ENCODE measurements at places on chromosomes 1 and 21.

DNA sequence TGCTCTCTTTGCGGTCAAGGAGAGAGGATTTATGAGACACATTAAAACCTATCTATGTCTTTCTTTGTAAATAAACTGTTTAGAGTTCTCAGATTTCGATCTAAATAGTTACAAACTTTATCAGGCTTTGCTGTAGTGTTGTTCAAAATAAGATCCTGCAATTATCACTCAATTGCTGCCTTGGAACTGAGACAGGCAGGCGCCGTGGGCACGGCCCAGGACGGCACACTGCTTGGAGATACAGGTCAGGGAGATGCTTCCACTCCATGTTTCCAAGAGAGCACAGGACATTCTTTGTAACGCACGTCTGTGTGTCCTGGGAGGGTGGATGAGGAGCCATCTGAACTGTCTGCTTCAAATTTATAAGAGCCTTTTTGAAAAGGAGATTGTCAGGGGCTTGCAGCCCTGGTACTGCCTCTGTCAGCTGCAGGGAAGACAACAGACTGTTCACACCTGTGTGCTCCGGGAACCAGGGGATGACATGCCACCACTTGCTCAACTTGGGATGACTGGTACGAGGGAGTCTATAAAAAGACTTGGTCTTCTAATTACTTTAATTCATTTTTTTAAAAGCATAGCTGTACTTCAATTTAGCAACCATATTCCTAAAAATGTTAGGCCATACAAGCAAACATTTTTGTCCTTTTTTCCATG lies 472.9 kb upstream of the RUNX1 start:
- DNase-seq = no peak

DNA sequence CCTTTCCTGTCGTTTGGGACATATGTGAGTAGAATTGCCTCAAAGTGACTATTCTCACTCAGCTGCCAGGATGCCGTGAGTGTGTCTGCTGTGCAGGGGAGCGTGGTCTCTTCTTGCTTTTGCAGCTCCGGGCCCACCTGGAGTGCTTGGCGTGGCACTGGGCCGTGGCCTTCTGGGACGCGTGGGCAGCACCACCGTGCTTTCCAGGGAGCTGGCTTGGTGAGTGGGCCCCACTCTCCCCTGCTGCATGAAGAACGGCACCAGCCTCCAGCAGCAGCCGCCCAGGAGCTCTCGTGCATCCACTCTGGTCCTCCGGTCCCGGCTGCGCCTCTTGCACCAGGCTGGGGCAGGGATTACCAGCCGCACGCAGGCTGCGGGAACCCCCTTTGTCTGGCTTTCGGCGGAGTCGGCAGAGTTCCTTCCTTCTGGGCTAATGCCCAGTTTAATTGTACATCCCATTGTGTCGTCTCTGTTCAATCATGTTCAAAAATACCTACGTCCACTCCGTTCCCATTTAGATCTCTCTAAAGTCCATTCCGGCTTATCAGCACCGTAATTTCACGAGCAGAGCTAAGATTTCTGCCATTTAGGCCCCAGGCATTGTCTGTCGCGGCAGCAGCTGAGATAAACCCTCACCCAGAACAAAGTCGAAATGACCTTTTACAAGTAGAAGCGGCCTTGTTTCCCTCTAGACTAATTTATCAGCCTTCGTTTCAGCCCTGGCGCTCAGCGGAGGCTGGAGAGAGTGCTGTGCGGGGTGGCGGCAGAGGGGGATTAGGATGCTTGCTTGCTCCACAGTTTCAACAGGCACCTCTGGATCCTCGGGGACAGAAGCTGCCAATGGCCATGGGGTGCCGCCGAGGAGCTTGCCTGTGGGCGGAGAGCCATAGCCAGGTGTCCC lies 129.6 kb downstream of the PRDM16 start:
- no peak for DNase-seq

GRCh38 chr1:235741294-235741693 lies 91.7 kb upstream of the GNG4 start:
- DNase-seq = no peak

DNA sequence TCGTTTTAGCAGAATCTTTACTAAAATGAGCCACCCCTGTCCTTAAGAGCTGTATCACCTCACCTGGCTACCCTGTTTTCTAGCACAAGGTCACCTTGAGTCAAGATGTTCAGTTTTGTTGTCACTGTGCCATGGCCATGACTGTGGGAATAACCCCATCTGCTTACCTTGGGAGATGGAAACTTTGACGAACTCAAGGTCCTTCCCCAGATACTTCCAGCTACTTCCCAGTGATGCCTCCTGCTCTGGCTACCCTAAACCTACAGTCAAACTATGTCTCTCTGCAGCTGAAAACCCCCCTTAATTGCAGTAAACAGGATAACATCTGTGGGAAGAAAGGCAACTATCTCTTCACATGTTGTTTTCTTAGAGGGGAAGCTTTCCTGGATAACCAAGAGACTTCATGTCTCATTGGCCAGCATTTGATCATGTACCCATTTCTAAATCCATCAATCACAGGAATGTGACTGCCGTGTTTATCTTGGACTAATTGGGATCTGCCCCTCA lies 89.5 kb upstream of the C1orf21 start:
- DNase-seq = no peak

DNA sequence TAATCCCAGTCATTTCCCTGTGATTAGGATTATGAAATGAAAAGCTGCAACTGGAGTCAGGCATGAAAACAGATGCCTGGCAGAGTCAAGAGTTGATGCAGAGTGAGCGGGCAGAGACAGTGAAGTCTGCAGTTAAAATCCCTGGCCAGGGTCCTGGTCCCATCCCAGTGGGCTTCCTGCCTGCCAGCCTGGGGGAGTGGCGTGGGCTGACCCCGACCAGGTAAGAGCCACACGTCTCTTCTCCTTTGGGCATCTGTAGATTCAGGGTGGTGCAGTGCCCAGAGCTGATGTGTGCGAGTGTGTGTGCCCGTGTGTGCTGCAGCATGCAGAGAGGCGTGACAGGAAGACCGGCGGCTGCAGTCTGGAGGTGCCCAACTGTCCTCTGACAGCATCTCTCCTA lies 6.2 kb upstream of the KIAA1614 start:
- DNase-seq = no peak

- DNase-seq = no peak
Measured at GRCh38 chr1:113980110-113980509, 836 bp downstream of the OLFML3 start.

DNA sequence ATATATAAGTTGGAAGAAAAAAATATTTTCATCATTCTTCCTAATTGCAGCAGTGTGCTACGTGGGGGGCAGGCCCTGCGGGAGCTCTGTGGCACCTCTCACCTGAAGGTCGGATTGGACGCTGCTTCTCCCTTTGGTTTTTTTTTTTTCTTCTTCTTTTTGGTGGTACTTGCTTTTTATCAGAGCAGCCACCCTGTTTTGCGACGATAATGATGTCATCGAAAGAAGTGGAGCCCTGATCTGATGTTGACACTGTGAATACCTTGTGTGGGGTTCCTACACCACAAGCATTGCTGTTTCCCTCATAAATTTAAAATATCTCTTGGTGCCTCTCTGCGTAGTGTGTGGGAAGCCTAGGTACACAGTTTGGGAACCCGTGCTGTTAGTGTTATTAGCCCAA lies 5.5 kb downstream of the TRAPPC10 start:
- DNase-seq = no peak

GRCh38 chr1:57479471-57479870 lies 55.6 kb upstream of the DAB1 start:
- DNase-seq = no peak

DNA sequence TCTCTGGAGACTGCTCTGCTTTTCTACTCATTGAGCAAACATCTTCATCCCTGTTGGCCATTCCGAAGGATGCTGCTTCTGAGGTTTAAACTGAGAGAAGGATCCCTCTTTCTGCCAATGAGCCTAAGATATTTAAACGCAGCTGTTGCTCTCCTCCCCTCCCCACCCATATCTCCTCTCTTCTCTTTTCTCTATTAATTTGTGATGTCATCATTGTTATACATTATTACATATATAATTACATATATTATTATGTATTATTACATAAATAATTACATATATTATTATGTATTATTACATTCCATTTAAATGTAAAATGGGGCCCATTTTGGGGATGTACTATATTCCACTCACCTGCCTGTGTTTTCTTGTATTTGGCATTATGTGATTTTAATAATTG lies 82.7 kb upstream of the JUN start:
- DNase-seq = no peak

- DNase-seq = no peak
Measured at GRCh38 chr21:42222821-42223390, 4.0 kb downstream of the ABCG1 start.

GRCh38 chr21:45326891-45327440 lies 39.3 kb upstream of the POFUT2 start:
- no peak for DNase-seq

- no peak for DNase-seq
Measured at GRCh38 chr1:97901017-97901658, 19.7 kb downstream of the DPYD start.

- DNase-seq = no peak
Measured at GRCh38 chr1:50985094-50985493, 15.0 kb downstream of the CDKN2C start.

GRCh38 chr1:159141584-159142390 lies 29.6 kb upstream of the CADM3 start:
- DNase-seq = no peak

GRCh38 chr1:177275736-177276135 lies 105.0 kb downstream of the BRINP2 start:
- no peak for DNase-seq

GRCh38 chr1:50172299-50172698 lies 63.6 kb downstream of the ELAVL4 start:
- DNase-seq = no peak

DNA sequence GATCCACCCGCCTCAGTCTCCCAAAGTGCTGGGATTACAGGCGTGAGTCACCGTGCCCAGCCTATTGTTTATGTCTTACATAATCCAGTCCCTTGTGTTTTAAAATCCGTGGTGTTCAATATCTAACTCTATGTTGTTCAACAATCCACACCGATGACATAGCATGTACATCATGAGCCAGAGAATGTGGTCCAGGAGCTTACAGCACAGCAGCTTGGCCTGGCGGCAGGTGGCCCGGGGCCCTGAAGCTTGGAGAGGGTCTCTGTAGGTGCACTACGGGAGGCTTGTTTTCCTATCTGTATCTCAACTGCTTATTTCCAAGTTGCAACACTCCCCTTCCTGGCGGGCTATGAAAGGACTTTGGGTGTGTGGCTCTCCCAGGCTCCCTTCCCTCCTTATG lies 138.4 kb downstream of the ADSS2 start:
- DNase-seq = no peak

GRCh38 chr1:183180218-183180617 lies 5.8 kb upstream of the LAMC2 start:
- DNase-seq = no peak

GRCh38 chr1:234608025-234608910 lies 1.7 kb downstream of the IRF2BP2 start:
- DNase-seq = no peak

DNA sequence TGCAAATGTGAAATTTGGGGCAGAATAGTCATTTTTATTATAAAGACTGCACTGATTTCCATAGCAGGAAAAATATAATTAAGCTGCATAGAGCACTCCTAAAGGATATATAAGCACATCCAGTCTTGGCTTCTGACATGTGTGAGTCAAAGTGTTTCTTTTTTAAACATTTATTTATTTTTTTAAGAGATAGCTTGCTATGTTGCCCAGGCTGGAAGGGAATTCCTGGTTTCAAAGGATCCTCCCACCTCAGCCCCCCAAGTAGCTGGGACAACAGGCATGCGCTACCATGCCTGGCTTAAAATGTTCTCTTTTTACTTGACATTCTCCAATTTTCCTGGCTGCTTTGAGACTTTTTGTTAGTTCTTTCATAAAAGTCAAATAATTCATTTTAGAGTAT lies 126.1 kb downstream of the HMCN1 start:
- no peak for DNase-seq

GRCh38 chr1:203520315-203520714 lies 26.4 kb downstream of the OPTC start:
- DNase-seq = no peak

GRCh38 chr1:110384581-110385321 lies 6.1 kb downstream of the SLC16A4 start:
- no peak for DNase-seq

GRCh38 chr21:39153842-39154241 lies 29.4 kb downstream of the PSMG1 start:
- no peak for DNase-seq

DNA sequence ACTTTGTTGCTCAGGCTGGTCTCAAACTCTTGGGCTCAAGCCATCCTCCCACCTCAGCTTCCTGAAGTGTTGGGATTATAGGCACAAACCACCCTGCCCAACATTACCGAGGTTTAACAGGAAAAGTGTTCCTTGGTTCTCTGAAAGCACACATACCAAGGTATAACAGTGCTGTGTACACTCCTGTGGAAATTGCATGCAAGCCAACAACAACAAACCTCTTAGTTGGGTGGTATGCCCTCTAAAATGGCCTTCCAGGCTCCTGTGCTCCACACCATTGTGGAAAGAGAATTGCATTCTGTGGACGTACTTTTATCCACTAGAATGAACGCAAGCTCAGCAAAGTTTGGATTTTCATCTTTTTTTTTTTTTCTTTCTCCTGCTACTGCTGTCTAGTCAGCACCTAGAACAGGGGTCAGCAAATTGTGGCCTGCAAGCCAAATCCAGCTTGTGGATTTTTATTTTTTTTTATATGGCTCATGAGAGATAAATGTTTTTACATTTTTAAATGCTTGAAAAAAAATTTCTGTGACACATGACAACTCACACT lies 192.2 kb upstream of the TNR start:
- DNase-seq = no peak

DNA sequence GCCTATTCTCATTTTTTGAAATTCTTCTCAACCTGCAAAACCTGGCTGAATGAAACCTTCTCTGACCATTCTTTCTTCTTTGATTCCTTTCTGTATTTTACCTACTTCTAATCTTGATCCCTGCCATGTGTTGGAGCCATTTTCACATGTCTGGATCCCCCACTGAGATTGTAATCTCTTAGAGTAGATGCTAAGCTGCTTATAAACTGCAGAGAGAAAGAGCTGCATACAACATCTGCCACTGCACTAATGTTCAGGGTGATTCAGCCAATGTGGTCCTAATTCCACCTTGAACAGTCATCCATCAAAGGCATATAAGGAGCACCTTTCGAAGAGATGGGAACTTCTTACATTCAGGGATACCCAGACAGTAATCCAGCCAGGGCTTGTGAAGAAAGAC lies 16.2 kb upstream of the DAB1 start:
- DNase-seq = no peak

- DNase-seq = no peak
Measured at GRCh38 chr1:234406871-234407270, 33.6 kb downstream of the COA6 start.

DNA sequence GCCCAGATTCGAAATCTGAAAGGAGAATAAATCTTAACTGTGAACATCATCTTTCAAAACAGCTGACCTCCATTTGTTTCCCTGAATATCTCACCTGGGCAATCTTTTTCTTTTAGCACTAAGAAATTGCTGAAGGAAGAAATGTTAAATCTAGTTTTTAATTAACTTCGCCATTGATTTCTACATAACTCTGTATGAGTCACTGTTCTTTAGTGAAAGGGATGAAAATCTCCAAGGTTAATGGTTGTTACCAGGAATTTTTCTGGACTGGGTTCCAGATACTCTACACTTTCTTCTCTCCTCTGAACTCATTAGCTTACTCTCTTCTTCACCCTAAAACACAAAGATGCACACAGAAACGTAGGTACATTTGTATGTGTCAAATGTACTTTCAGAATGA lies 235.7 kb downstream of the BACH1 start:
- no peak for DNase-seq

- no peak for DNase-seq
Measured at GRCh38 chr1:150259758-150260669, 2.4 kb downstream of the CA14 start.
